ENCODE measurements at places on chromosomes 1 and 21. TPM values are rescaled to one million over a fixed set of nuclear protein-coding genes. Genes with fewer than 3 reads are reported as not detected.

Gene SPATA46
- total RNA-seq = not detected

Gene LCE1C
- not detected for total RNA-seq

DNA sequence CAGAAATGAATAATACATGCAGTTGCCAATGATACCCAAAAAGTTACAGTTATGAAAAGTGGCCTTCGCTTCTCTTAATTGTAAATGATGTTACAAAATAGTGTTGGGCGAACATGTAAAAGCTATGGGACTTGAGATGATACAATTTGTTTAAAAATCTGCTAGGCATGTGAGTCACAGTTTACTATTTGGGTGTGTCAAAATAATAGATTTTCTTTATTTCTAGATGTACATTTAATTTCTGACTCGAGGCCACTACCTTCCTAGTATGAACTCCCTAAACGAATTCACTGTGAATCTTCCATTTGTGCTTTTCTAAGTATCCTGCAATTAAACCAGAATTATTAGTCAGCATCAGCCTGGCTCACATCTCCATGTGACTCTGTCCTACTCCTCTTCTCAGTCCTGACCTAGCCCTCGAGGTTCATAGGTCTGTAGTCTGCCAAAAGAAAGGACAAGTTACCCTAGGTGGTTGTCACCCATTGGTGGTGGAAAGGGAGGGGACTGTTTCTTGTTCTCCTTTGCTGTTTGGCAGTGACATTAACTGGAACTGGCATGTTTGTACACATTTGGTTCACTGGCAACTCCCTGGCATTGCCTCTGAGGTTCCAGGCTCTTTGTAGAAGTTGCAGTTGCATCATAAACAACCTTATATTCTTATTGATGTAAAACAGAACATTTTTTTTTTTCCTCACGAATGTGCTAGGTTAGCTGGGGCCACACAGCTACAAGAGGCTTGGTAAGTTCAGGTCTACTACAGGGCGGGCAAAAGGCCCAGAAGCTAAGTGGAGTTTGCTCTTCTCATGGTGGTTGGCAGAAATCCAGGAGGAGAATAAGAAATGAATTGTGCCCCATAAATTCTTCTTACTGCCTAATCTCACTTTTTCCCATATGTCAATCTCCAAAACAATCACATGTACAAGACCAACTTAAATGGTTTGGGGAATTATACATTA lies 746.5 kb upstream of the ADAMTS5 start:
- DNase-seq = no peak

- no peak for DNase-seq
Measured at GRCh38 chr1:247373721-247374141, 42.1 kb upstream of the ZNF496 start.

DNA sequence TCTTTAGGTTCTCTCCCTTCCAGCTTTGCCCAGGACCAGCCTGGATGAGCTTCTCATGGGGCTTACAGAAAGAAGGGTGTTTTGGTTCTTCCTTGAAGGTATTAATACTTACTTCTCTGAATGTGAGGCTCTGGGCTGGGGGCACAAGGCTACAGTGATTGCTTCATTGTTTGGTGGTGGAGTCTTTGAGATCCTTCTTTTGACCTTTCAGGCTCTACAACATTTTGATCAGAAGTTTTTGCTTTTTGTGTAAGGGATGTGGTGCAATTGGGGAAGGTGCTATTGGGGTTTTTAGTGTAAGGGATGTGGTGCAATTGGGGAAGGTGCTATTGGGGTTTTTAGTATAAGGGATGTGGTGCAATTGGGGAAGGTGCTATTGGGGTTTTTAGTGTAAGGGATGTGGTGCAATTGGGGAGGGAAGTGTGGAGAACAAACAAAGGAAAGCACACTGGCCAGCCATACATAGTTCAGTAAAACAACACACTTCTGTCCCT lies 103.6 kb upstream of the IVNS1ABP start:
- DNase-seq = no peak
